ENCODE measurements at places on chromosomes 7 and 10.

- no peak for DNase-seq
Observed at GRCh38 chr10:4742217-4742616, 83.8 kb upstream of the AKR1E2 start.

- no peak for DNase-seq
Observed at GRCh38 chr7:77185866-77186265, 13.8 kb downstream of the FGL2 start.

DNA sequence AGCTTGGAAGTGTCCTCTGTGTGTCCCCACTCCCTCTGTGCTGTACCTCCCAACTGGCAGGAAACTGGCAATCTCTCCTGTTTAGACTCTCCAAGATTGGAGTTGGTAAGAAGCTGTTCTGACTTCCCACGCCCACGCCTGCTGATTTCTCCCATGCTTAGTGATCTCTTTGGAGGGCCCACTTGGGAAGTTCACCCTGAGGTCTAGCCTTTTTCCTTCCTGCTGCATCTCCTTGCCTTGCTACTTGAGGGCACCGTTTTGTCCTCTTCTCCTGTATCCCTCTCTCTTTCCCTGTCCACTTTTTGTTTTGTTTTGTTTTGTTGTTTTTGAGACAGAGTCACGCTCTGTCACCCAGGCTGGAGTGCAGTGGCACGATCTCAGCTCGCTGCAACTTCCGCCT, 35.4 kb downstream of the ZAN start:
- DNase-seq = no peak

- no peak for DNase-seq
Observed at GRCh38 chr10:13505052-13505680, 23.6 kb downstream of the BEND7 start.

DNA sequence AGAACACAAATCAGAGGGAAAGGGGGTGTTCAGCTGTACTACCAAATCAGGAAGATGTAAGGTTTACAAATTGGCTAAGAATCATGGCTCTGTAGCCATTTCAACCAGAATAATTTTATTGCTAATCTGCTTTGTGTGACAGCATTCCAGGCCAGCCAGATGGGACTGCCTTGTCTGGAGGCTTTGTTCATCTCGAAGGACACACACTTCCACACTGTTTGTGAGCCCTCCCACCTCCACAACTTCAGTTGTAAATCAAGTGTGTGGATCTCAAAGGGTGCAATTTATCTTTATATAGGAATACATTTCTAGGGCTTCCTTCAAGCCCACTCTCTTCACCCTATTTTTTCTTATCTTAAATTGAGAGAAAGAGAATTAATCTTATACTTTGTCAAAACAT, 6.9 kb upstream of the OIT3 start:
- DNase-seq = no peak

DNA sequence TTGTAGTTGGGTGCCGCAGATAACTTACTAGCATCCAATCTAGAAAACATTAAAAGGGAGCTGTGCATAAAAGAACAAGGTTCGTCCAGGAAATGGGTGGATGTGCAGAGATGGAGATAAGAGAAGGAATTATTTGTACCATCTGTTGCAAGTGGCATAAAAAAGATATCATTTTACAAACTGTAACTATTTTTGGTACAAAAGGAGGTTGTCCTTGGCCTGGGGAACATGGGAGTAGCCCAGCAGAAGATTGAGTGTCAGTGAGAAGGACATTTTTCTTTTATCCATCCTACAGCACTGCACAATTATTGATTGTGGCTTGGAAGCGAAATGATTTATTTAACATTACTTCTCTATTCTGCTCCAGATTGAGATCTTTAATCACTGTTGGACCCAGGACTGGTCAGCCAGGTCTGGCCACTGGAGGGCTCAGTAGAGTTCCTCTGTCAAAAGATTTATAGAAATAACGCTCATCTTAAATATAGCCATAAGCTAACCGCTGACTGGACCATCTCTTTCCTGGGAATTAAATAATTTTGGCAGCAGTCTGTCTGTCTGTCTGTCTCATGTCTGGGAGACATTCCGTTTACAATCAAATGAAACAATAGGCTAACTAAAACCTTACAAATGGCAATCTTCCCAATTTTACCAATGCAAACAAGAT, 254.1 kb downstream of the KIAA1217 start:
- DNase-seq = no peak

DNA sequence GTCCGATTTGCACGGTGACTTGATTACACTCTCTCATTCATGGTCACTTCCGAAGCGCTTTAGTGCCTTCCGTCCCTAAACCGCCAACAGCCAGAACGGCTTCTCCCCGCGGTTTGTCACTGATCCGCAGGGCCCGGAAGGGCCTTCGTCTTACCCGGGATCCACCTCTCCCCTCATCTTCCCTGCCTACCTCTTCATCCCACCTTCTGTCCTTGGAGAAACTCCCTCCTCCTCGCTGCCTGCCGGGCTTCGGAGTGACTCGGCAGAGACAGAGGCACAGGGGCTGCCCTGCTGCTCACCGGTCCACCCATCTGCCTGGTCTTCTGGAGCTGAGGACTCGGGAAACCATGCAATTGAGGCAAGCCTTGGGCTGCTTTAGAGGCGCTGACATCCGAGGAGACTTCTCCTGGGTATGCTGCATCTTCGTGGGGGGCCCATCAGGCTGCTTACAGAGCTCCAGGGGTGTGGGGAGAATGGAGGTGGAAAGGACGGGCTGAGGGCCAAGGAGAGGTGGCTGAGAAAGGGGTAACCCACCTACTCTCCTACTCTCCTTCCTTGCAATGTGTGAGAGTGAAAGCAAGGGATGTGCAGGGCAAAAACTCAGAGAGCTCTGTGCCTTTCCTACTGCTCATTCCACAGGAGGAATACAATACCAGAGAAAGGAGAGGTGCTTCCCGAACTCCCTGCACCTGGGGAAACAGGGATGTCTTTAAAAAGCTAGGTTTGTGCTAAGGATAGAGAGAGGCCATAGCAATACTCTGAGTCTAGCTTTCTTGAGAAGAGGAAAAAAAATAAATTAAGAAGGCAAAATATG, 1.0 kb upstream of the HOXA11 start:
- DNase-seq = peak; percentile 79

DNA sequence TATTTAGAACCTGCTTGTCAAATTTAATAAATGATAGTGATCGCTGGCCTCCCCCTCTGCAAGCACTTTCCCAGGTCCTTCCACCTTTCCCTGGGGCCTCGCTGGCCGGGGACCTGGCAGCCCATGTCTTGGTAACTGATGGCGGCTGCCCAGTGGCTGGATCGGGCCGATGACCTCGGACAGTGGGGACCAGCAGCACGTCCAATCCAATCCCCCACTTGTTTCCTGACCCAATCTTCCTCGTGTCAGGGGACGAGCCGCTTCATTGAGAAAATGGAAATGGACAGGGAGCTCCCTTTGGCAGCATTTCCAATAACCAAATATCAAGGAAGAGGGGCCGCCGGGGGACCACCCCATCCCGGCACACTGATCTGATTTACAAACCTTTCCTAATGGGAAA, 17.2 kb downstream of the EBF3 start:
- no peak for DNase-seq
